SK-MEL-5 (cell line): ENCODE measurements at places on chromosomes 2 and 18. TPM values are rescaled to one million over a fixed set of nuclear protein-coding genes. Genes with fewer than 3 reads are reported as not detected.
A peak's percentile ranks its signal among the peaks of the same experiment; 100 is the strongest.

- no peak for DNase-seq
Measured at GRCh38 chr2:200212862-200213425, 93.5 kb upstream of the SPATS2L start.

GRCh38 chr2:127515383-127515915 is 10.8 kb downstream of the IWS1 start:
- no peak for DNase-seq

GRCh38 chr2:44715671-44716081 is 225.8 kb upstream of the SIX3 start:
- peak; percentile 86 for DNase-seq

- DNase-seq = no peak
Measured at GRCh38 chr2:52929412-52929811, 838.2 kb upstream of the CHAC2 start.

- no peak for DNase-seq
Measured at GRCh38 chr2:240648650-240649275, 23.5 kb downstream of the GPR35 start.

DNA sequence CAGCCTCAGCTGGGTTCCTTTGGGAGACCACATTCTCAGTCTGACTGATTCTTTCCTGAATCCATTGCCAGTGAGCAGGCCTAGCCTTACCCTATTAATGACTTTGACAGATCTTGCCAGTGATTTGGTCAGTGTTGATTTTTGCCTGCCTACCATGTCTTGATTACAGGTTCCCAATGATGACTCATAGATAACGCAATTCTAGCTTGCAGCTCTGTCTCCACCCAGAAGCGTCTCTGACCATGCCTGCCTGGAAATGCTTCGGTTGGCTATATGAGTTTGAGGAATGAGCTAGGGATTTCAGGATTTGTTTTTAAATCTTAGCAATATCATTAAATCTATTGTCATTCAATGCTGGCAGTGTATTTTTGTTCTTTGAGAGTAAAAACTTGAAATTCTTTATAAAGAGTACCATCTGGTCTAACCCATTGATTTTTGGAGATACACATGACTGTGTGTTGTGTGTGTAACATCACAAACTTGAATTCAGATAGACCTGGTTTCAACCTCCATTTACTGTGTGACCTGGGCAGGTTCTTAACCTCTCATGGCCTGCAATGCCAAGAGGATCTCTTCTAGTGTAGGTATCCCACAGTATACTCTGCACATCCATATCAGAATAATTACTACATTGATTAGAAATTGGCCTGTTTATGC is 57.0 kb downstream of the CCDC150 start:
- DNase-seq = no peak

PRKAG3 gene
- not detected in 2 replicates for total RNA-seq
